ENCODE measurements at places on chromosomes 6 and 20. TPM values are rescaled to one million over a fixed set of nuclear protein-coding genes. Genes with fewer than 3 reads are reported as not detected.

KIFC1 gene
- total RNA-seq: 3.6 TPM

GRCh38 chr6:87993356-87993755 is 54.3 kb upstream of the SPACA1 start:
- peak; percentile 23 for DNase-seq

GRCh38 chr6:43842231-43842794 is 72.3 kb downstream of the VEGFA start:
- DNase-seq: no peak

DNA sequence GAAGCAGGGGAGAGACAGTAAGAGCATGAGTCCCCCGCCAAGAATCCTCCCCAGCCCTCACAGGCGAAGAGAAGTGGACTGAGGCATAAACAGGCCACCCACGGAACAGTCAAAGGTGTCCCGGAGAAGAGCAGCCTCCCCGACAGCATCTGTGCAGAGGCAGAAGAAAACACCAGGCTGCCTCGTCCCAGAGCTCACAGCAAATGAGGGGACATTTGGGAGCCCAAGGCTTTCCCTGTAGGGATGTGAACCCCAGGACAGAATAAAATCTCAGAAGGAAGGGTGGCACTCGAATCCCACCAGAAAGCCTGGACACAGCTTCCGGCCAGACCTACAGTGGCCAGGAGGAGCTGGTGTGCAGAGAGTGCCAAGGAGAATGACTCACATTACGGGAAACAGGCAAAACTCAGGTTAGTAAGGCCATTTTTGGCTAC is 90.4 kb downstream of the DLL1 start:
- DNase-seq: no peak

GRCh38 chr20:56229812-56230211 is 18.7 kb upstream of the MC3R start:
- no peak for DNase-seq

LHFPL5 gene
- 1.1 TPM for total RNA-seq

DNA sequence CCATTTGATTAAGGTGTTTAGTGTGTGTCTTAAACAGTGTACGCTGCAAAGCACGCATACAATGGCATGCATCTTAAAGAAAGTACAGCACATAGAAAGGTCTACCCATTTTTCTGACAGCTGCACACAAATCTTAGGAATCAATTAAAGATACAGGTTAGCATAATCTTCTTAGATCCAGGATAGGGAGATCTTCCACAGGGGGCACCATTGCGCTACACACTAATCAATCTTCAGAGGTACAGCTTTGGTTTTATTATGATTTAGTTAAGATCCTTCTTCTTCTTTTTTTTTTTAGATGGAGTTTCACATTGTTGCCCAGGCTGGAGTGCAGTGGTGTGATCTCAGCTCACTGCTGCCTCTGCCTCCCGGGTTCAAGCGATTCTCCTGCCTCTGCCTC is 63.7 kb upstream of the BEND3 start:
- no peak for DNase-seq

TRIM31 gene
- total RNA-seq: not detected

GRCh38 chr6:130843575-130844320 is 16.5 kb downstream of the SMLR1 start:
- DNase-seq: no peak

SSTR4 gene
- not detected for total RNA-seq

- DNase-seq: no peak
Measured at GRCh38 chr6:52620055-52620905, 43.4 kb upstream of the TRAM2 start.

- DNase-seq: no peak
Measured at GRCh38 chr6:168226902-168227318, 92.7 kb downstream of the DACT2 start.

- DNase-seq: no peak
Measured at GRCh38 chr20:20549704-20550103, 162.7 kb downstream of the RALGAPA2 start.

DNA sequence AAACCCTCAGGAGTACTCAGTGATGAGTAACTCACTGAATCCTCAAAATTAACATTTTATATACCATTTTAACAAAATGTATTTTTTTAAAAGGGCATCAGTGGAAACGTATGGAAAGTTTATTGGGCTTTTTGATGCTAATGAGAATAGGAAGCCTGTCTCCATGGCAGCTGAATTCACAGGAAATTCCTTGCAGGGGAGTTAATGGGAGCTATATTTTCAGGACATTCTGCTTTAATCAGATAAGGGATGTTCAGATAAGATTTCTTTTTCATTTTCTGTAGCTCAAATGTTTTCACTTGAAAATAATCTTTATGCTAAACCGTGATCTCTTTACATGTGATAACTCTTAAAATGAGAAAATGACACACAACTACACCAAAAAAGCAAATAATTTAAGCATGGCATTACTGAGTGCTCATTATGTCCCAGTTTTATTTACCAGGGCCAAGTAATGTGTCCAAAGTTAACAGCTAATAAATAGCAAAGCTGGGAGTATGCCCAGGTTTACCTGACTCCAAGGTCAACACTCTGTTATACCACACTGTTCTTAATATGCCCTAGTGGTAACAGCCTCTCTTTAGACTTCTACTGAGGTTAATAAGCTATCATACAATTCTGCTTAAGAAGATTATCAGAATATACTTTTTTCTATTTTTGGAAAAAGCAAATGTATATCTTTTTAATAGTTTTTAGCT is 348.1 kb downstream of the GRIK2 start:
- no peak for DNase-seq

RIMS4 gene
- 77.5 TPM for total RNA-seq

PREX1 gene
- 21.1 TPM for total RNA-seq

CYP39A1 gene
- total RNA-seq: 2.3 TPM

TCP11 gene
- total RNA-seq: 0.31 TPM

GPLD1 gene
- total RNA-seq: 12.6 TPM

SLCO4A1 gene
- total RNA-seq: 1.6 TPM

DNA sequence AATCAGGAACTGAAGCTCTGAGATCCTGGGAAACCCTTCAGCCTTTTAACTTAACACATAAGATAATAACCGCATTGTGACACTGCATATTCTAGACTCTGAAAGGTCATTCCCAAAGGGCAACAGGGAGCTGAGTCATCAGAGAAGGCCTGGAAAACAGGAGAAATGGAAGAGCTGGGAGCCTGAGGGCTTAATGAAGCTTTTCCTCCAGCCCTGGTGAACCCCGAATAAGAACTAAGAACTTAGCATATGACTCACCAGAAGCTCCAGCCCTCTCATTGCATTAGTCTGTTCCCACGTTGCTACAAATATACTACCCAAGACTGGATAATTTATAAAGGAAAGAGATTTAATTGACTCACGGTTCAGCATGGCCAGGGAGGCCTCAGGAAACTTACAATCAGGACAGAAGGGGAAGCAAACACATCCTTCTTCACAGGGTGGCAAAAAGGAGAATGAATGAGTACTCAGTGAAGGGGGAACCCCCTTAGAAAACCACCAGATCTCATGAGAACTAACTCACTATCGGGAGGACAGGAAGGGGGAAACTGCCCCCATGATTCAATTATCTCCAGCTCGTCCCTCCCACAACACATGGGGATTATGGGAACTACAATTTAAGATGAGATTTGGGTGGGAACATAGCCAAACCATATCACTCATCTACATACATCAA is 648.5 kb downstream of the TFAP2A start:
- DNase-seq: no peak

- DNase-seq: no peak
Measured at GRCh38 chr6:44561060-44561623, 173.6 kb downstream of the CDC5L start.

GRCh38 chr20:17431621-17432364 is 99.4 kb downstream of the BFSP1 start:
- peak; percentile 64 for DNase-seq

GRCh38 chr20:23654000-23654399 is 16.2 kb upstream of the CST3 start:
- DNase-seq: no peak

PLN gene
- total RNA-seq: 0.47 TPM

DNA sequence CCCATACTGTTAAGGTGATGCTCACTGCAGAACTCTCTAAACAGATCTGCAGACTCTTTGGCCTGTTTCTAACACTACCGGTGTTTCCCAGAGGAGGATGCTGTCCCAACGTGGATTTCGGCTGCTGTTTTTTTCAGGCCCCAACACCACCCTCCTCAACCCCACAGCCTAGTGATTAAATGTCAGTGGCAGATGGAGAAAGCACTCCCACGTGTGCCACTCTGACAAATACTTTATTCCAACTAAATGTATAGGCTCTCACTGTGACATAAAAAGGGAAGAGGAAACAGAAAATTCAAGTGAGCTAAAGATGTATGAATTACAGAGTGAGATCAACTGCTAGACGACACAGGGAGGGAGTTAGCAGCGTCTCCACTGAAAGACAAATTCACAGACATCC is 3.6 kb downstream of the TBC1D20 start:
- DNase-seq: no peak
